ENCODE measurements at places on chromosomes 5 and 9.

DNA sequence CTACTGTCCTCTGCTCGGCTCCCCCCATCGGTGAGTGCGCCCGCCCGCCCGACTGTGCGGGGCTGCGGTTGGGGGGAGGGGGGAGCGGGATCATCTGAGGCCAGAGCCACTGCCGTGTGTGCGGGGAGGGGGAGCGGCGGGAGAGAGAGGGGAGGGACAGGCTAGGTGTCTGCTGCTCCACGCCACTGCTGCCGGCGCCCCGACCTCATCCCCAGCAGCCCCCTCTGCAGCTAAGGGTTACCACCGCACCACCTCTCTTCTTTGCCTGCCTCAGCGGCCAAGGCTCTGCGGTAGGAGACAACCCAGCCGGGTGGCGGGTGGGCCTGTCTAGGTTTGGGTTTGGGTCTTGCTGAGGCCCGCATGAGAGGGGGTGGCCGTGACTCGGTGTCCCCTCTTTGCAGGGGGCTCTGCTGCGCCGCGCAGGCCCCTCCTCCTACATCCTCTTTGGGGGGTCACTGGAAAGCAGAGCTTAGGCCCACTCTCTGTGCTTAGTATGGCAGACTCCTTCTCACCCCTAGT lies 670 bp upstream of the PURA start:
- DNase-seq: no peak

DNA sequence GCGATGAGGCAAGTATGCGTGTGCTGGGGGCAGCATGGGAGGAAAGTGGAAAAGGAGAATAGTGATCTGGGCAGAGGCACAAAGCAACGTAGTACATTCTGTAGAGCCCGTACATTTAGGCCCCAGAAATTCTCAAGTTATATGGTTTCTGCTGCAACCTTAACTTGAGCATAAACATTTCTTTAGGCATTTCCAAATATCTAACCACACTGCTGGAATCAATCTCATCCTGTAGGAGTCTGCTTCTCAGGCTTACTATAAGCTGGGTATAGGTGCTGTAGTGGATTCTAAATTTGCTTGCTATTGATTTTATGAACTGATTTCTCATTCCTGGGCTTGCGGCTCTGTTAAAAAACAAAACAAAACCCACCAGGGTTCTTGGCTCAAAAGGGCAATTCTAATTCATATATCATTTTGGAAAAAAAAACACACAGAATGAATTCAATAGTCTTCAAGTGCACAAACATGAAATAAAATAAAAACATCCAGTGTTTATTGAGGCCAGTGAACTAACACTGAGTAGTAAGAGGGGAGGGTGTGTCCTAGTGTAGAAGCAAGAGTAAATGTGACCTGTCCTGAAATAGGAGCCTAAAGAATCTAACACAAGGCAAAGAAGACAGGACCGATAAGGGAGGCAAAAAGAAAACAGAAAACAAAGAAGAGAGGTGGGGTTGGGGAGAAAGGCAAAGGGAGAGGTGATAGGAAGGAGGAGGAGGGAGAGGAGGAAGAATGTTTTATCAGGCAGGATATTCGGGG lies 145.5 kb upstream of the LHFPL2 start:
- no peak for DNase-seq

DNA sequence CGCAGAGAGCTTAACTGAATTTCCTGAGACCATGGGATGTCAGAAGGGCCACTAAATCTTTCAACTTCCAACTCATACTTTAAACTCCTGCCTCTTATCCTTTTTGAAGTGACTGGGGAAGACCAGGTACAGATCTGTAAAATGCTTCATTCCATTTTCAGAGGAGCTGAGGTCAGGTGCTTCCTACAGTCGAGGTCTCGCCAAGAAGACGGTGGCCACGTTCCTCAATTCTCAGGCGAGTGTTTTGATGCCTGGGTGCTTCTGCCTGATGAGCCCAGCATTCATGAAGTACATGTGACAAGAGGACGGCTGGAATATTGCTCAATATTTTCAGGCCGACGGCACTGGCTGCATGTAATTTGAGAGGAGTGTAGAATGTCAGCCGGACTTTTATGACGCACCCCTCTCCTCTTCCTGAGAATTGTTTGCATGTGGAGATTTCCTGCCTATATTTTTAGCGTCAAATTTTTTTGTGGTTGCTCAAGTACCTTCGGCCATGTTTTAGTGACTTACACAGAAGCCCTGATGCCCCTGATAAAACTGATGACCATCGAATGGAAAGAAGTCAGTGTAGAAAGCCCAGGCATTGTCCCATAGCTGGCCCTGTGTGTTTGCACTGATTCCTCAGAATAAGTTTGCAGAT lies 38.8 kb upstream of the GLRX start:
- DNase-seq: no peak

DNA sequence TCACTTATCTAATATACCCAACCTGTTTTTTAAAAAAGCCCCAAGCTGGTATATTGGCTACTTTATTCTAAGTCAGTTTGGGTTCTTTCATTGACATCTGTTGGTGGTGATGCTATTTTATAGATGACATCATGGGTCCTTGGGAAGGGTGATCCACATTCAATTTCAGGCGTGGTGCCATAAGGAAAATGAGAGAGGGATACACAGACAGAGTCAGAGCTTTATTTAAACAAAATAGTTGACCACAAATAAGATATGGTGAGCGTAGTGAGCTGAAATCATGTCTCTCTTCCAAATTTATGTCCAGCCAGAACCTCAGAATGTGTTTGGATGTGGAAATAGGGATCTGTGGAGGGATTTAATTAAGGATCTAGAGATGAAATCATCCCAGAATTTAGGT lies 302.4 kb downstream of the MAT2B start:
- no peak for DNase-seq

GRCh38 chr9:125991886-125992529 lies 244.8 kb downstream of the PBX3 start:
- no peak for DNase-seq

DNA sequence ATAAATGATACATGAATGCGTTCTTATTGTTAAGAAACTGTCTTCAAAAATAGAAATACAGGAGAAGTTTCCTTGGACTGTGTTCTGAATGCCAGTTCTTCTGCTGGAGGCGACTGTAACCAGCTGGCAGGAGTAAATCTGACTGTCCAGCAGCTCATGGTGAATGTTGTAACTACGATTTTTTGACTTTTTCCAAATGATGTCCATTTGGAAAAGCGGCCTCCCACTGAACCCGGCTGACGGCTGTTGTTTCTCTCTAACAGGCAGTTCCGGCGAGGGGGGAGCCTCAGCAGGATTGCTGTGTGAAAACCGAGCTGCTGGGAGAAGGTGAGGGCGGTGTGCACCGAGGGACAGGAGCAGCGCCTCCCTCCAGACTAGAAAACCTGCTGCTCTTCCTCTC lies 91.9 kb downstream of the EHMT1 start:
- DNase-seq: no peak

DNA sequence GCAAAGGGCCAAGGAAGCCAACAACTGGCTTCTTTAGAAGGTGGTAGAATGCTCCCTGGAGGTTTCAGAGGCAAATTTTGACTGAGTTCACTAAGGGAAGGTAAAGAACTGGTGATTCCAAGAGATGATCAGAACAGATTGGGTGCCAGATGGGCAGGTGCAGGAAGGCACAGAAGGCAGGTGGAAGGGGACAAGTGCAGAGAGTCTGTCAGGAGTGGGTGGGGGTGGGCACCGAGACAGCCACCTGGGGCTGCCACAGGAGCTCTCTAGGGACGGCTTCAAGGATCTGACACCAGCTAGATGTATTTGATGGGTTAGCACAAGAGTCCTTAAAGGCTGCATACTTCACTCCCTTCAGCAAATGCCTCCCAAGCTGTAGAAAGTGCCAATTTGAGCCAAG lies 207.3 kb downstream of the PTTG1 start:
- no peak for DNase-seq

- DNase-seq: no peak
Observed at GRCh38 chr9:127541865-127542264, 70.2 kb upstream of the STXBP1 start.

DNA sequence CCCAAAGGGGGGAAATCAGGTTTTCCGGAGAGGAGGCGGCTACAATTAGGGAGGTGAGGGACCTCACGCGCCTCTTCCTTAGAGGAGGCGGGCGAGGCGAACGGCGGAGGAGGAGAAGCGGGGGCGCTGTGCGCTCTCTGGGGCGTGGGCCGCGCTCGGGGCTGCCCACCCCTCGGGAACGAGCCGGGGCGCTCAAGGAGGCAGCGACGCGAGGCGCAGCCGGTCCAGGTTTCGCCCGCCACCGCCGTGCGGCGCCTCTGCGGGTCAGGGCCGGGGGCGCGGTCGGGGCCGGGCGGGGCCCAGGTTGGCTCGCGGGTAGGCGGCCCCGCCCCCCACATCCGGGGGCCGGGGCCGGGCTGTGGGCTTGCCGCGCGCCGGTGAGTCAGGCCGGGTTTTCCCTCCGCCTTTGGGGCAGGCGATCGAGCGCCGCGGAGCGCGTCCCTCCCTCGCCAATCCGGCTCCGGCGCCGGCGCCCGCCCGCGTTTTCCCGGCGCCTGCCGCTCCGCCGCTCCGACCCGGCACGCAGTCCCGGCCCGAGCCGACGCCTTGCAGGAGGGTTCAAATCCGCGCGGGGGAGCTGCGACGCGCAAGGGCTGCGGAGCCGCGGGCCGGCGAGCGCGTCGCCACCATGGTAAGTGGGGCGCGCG lies at the start of gene N4BP3:
Gene N4BP3 (plus strand): TSS at position 392 of the 647 bp plus-strand sequence. CDS start 6,052 bp downstream, outside the sequence.
- DNase-seq: peak; percentile 94

- no peak for DNase-seq
Observed at GRCh38 chr5:82156874-82157273, 121.3 kb downstream of the RPS23 start.

DNA sequence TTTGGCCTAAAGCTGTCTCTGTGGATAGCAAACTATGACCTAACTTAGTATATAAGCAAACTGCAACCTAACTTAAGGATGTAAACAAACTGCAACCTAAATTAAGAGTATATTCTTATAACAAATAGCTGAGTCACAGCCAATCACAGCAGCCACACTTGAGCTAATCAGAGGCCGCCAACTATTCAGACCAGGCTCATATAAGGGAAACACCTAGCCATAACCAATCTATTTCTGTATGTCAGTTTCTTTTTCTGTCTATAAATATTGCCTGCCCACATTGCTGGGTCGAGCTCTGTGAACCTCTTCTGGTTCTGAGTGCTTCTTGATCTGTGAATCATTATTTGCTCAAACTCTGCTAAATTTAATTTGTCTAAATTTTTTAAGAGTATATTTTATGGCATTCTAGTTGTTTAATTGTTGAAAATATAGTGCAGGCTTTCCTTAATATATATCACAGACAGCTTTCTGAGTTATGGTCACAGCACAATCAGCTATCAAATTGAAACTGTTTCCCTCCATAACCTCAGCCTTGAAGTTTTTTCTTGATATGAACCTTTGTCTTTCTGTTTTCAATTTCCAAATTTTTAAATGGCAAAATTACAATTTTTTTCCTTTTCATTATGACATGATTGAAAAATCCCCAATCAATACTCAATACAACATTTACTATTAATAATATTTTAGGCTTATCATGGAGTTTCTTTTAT lies 327.1 kb upstream of the NUDT12 start:
- no peak for DNase-seq

DNA sequence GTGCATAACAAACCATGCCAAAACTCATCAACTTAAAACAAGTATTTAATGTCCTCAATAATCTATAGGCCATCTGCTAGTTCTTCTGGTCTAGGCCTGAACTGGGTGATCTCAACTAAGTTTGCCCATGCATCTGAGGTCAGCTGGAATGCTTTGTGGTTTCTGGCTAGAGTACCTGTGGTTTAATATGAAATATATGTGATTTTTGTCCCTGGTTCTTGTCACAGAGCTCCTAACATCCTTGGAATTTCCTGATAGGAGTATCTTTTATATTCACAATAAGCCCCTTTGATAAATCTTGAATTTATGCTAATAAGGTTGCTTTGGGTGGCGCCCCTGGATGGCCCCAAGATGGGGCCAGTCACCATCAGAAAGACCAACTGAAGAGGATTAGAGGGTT lies 535.9 kb downstream of the DNAH5 start:
- no peak for DNase-seq

DNA sequence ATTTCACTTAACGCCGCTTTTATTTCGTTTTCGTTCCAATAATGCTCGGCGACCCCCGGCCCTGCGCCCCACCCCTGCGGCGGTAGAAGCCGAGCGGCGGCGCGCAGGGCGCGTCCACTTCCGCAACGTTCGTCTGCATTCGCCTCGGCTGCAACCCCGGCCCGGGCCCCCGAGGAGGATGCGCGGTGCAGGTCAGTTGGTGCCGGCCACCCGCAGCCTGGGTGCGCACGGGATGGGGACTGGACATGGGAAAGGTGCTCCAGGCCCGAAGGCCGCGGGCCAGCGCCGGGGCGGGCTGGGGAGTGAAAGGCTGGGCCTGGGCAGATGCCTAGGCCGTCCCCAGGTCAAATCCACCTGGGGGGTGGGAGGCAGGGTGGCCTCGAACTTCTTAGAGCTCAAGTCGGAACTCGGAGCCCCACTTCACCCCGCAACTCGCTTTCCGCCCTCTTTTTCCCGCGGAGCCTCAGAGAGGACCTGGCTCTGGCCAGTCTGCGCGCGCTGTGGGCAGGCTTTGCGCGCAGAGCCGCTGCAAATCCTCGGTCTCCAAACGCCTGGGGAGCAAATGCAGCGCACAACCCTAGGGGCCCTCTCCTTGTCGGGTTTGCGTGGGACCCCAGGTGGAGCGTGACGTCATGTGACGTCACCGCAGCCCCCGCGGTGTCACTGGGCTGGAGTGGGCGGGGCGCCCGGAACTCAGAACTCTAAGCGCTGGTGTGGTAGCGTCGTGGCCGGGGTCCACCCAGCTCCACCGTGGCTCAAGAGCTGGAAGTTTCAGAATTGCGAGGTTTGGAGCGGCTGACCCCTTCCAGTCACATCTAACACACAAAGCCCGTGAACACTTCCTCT lies 3.3 kb downstream of the TLX3 start:
- DNase-seq: no peak

GRCh38 chr5:150623152-150623877 lies 17.1 kb upstream of the SYNPO start:
- no peak for DNase-seq

- no peak for DNase-seq
Observed at GRCh38 chr5:177606071-177607051, 6.4 kb downstream of the B4GALT7 start.

GRCh38 chr5:118529361-118530144 lies 458.8 kb downstream of the DTWD2 start:
- no peak for DNase-seq

DNA sequence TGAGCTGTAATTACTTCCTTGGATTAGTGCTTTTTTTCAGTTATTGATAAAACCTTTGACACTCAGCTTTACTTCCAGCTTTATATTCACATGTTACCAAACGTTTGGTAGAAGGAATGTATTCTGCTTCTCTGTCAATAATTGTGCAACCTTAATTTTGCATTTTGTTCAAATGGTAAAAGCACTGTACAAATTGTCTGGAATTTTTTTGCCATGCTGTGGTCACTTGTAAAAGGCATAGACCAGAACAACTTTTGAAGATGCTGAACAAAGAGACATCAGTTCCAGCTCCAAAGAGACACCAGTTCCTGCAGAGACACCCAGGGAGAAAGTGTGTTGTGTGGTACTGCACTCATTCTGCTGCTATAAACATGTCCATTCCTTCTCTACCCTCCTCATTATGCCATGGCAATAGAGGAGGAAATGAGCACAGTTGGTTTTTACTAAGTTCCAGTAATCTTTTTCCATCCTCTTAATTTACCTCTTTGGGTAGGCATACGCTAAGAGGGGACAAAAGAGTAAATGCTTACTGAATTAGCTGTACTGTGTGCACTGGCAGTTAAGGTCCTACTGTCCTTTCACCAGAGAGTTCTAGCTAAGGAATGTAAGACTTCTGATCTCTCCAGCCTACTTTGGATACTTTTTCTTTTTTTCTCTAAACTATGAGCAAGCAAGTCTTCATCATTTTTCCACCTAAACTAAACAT lies 387.4 kb downstream of the FGF10 start:
- DNase-seq: no peak

All from GM12891 (cell line).